ENCODE measurements at places on chromosomes 5 and 9.

DNA sequence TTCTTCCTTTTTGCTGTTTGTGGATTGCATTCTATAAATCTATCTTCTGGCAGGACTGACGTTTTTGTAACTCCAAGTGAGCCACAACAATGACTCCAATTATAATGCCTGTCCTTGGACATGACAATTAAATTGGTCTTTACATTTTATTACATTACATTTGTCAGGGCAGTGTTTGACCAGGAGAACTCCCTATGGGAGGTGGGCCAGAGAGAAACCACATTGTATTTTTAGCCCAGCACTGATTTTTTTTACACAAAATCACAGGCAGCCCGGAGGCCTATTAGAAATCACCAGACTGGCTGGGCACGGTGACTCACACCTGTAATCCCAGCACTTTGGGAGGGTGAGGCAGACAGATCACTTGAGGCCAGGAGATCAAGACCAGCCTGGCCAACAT lies 99.1 kb upstream of the SMC5 start:
- DNase-seq = no peak

GRCh38 chr5:175388531-175388930 lies 55.5 kb downstream of the DRD1 start:
- no peak for DNase-seq

DNA sequence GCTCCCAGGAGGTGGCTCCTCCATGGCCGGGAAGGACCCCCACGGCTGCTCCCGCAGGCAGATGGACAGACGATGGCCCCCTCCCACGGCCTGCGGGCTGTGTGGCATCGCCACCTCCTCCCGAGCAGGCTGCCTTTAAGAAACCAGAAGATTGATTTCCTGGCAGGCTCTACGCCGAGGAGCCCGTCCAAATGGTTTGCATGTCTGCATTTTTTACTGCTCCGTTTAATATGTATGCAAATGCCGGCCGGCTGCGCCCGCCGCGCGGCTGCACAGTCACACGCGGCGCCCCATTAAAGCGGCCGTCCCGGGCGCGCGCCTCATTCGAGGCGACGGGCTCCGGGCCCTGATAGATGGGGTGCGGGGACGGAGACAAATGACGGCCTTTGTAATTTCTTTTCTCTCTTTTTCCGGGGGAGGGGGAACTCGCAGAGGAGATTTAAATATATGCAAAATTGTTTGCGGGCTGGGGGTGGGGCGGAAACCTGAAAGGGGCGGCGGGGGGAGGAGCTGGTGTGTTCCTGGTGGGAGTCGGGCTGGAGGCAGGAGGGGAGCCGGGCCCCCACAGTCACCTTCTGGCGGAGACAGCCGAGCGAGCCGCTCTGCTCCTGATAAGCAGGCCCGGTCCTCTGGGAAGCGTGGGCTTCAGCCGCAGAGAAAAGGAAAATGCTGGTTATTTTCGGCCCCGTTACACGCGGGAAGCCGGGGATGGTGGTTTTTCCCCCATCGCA lies 158.7 kb upstream of the IER5L start:
- DNase-seq = no peak

- no peak for DNase-seq
Observed at GRCh38 chr5:137179203-137179602, 319.9 kb downstream of the SPOCK1 start.

DNA sequence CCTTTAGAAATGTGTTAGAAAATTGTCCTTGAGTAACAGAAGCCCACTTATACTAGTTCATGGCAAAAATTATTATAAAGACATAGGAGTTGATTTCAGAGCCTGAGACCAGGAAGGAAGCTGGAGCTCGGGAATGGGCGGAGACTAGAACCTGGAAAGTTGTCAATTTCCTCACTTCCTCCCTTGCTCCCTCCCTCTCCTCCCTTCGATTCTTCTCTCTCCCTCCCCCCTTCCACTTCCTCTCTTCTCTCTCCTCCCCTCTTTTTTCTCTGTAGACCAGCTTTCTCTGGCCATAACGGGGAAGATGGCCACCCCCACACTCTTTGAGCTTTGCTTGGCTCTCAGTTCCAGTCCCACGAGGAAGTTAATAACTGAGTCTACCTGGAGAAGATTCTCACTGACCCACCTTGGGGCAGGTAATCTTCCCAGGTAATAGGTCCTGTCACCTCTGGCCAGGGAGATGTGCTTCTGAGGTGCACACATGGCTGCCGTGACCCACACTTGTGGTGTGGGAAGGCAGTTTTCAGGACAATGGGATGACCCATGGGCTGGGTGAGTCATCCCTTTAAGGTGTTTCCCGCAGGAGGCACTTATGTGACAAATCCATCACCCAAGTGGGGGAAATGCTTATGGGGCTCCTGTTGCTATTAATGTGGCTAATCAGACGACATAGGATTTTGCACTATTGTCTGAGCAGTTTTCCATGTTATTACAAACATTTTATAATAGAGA lies 78.7 kb downstream of the HSPA4 start:
- DNase-seq = peak; percentile 10

DNA sequence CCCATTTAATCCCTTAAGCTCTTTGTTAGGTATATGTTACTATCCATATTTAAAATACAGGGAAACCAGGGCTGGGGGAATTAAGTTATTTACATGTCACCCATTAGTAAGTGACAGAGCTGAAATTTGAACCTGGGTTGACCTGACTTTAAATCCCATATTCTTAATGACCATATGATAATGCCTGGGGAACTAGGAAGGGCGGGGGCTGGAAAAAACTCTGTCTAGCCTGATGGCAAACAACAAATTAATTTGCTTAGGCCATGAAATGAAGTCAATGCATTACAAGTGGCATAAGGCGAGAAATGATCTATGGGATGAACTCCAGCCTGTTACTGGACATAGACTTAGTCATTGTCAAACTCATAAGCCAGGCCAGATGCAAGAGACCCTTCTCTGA lies 325.7 kb upstream of the WWC1 start:
- no peak for DNase-seq

GRCh38 chr5:82023644-82024043 lies 51.8 kb downstream of the ATG10 start:
- no peak for DNase-seq

DNA sequence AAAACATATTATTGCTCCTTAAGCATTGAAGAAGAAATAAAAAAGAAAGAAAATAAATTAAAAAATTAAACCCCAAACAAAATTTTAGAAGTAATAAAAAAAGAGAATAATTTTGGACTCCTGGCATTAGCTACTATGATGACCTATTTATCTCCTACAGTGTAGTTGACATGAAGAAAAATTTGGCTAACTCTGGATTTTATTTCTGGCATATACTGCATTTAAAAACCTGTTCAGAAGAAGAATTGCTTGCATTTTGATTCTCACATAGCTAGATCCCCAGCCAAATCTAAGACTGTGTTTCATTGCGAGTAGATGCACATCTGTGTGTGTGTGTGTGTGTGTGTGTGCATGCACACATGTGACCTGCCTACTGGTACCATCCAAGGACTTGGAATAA lies 30.1 kb upstream of the GABRG2 start:
- no peak for DNase-seq

DNA sequence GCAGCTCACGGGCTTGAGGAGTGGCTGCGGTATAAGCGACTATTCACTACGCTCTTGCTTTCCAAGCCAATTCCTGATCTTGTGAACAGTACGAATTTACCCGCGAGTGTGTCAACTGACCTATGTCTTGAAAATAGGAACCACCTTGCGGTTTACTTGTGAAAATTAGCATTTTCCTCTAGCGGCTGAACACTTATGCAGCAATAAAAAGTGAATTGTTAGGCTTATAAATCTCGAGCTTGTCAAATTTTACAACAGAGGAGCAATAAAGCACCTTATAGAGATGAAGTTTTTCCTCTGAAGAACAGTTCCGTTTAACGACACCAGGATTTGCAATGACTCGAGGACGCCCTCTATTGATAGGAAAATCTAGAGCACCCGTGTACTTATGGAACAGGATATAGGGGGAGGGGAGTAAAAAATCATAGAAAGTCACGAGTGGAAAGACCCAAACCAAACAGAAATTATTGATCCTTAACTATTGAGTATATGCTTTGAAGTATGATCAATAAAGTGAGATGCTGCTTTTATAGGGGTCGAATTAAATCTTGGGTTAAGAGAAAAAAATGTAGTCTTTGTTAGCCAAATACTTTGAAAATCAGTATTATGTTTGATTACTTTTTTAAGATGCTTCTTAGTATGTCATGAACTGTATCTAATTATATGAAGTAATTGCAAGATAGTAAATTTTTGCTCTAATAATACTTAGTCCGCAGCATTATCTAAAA lies 1.9 kb upstream of the RGMB start:
- peak; percentile 90 for DNase-seq

DNA sequence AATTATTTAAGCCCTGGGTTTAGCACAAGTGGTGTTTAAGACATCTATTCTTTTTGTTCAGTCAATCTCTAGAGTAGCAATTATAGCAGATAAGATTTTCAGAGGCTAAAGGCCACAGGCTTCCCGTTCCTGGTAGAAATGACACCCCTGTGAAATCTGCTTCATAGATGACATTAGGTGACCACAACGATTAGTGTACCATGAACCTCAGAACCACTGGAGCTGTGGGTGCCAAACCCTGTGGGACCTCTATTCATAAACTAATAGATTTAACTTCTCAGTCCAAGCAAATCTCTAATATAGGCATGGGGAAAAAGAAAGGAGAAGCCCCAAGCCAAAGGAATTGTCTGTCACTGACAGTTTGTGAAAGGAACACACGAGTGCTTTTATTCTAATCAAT lies 207.4 kb downstream of the ARRDC3 start:
- no peak for DNase-seq

DNA sequence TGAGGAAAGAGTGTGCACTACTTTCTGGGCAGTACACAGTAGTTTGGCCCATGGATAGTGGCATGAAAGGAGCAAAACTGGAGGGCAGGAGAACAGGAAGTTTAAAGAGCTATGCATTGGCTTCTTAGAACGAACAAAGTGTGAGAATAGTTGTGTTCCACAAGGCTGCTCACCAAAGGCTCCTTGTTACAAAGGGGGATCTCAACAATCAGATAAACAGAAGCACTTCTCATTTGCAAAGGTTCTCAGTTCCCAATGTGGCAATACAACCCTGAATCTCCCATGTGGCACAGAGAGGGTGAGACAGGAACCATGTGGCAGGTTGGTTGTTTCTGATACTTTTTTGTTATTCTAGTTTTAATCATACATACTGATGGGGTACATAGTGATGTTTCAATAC lies 158.4 kb downstream of the CARTPT start:
- DNase-seq = no peak

GRCh38 chr9:6931913-6932312 lies 174.1 kb downstream of the KDM4C start:
- DNase-seq = peak; percentile 22

- DNase-seq = no peak
Observed at GRCh38 chr5:74625742-74626241, 14.7 kb downstream of the ENC1 start.

DNA sequence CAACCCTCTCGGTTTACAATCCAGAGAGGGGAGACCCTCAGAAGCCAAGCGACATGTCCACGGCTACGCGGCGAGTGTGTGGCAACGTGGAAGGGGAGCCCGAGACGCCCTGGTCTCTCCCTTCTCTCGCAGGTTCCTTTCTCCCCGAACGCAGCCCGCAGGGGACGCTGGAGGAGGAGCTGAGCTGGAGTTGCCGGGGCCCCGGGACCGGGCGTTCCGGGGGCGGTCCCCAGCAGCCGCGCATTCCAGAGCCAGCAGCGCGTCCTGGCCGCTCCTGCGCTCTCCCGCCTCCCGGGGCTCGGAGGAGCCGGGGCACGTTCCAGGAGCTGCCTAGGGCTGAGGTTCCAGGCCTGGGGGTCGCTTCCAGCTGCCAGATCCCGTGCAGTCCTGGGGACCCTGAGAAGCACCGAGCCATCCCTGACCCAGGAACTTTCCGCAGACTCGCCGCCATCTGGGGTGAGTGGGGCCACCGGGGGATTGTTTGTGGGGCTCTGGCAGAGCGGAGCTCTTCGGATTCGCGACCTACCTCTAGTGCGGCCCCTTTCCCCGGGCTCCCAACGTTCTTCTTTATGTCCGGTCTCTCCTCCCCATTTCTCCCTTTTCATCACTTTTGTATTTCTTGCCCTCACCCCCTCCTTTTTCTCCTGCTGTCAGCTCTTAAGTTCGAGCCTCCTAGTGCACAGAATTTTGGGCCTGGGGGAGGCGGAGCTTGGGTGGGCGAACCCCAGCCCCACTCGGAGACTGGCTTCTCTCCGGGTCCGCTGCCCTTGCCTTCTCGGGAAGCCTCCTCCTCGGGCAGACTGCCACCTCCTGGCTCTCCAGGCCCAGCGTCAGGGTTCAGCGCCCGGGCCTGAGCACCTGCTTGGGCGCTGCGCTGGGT lies at the start of gene SMIM3:
TSS of gene SMIM3 (plus strand) at position 241 of the 880 bp plus-strand sequence. CDS start 16,684 bp downstream, outside the sequence.
- peak; percentile 55 for DNase-seq

GRCh38 chr5:73266176-73266738 lies 93.3 kb downstream of the TMEM174 start:
- no peak for DNase-seq

GRCh38 chr5:172194985-172195774 lies 1.2 kb downstream of the EFCAB9 start:
- DNase-seq = no peak

- no peak for DNase-seq
Observed at GRCh38 chr5:21623831-21624230, 1229.3 kb downstream of the CDH12 start.

GRCh38 chr5:97422678-97423077 lies 239.6 kb upstream of the RIOK2 start:
- DNase-seq = no peak

GRCh38 chr5:90071656-90072055 lies 337.9 kb downstream of the CETN3 start:
- no peak for DNase-seq

GRCh38 chr5:55665065-55665464 lies 47.1 kb downstream of the SLC38A9 start:
- no peak for DNase-seq

DNA sequence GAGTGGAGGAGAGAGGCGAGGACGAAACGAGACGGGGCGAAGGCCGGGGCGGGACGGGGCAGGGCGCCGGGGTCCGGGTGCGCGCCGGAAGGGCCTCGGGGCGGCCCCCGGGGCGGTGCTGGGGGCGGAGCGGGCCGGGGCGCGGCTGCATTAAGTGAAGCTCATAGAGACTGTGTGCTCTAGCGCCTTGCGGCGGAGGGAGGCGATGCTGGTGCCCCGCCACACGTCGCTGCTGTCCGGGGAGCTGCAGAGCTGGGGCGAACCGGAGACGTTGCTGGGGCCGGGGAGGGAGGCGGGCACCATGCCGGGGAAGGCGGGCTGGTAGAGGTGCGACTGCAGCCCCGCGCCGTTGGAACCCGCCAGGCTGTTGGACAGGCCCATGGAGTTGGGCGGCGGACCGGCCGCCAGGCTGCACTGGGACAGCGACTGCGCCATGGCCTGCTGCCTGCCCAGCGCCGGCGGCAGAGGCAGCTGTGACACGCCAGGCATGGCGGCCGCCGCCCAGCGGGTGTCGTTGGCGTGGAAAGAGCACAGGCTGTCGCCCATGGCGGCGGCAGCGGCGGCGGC lies 8.3 kb downstream of the OTP start:
- DNase-seq = peak; percentile 42

- DNase-seq = no peak
Observed at GRCh38 chr9:99433555-99433954, 211.5 kb downstream of the SEC61B start.

DNA sequence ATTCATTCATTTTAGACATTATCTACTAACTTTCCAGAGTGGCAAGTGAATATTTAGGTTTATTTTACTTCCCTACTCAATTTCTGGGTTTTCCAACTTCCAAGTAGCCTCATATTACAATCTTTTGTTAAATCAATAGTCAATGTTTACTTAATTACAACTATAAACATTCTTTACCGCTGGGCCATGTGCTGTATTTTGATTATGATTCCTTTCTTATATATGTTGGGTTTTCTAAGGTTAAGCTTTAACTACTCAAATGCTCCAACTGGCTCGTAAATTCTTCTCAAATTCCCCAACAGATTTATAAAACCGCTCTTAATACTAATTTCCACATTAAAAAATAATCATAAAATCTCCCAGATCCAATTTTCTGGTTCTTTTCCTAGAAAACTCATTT lies 110.1 kb upstream of the ABCA1 start:
- no peak for DNase-seq
